ENCODE measurements at places on chromosomes 4 and X. TPM values are rescaled to one million over a fixed set of nuclear protein-coding genes. Genes with fewer than 3 reads are reported as not detected.

GRCh38 chrX:74421740-74422352, 553 bp downstream of the SLC16A2 start:
- peak; percentile 20 for DNase-seq

The GAR1 gene
- 12.0 TPM for total RNA-seq

The FREM3 gene
- 0.08 TPM for total RNA-seq

The RGN gene
- total RNA-seq: 13.9 TPM

The CENPU gene
- total RNA-seq: 1.1 TPM

DNA sequence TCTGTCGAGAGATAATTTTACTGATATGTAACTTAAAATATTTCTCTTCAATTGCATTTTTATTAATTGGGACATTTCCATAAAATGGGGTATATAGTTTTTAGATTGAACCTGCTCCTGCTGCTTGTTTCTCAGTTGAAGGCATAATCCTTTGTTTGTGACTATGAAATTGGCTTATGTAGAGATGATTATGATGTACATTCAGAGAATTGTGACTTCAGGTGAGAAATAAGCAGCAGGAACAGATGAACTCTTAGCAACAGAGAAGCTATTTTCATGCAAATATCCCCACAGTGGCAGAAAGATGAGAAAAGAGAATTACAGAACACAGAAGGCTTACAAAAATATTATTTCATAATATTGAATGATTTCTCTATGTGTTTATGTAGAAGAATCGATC, 1499.5 kb upstream of the ADGRL3 start:
- DNase-seq: no peak

The HTR2C gene
- not detected for total RNA-seq

DNA sequence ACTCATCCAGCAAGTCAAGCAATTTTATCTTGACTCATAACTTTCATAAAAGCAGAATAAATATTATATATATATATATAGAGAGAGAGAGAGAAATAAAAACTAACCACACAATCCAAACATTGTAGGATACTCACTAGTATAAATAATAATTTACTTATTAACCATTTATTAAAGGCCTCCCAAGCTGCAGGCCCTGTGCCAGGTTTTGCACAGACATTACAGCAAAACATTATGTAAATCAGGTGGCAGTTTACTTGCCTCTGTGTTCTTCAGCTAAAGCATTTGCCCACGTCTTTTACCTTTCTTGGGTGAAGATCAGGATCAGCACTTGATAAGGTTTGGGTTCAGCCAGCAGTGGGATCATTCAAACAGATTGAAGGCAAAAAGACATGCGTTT, 75.6 kb downstream of the CLDN22 start:
- DNase-seq: no peak

GRCh38 chrX:40415675-40416074, 165.1 kb upstream of the ATP6AP2 start:
- DNase-seq: no peak

GRCh38 chr4:122830426-122831095, 3.9 kb downstream of the FGF2 start:
- no peak for DNase-seq

DNA sequence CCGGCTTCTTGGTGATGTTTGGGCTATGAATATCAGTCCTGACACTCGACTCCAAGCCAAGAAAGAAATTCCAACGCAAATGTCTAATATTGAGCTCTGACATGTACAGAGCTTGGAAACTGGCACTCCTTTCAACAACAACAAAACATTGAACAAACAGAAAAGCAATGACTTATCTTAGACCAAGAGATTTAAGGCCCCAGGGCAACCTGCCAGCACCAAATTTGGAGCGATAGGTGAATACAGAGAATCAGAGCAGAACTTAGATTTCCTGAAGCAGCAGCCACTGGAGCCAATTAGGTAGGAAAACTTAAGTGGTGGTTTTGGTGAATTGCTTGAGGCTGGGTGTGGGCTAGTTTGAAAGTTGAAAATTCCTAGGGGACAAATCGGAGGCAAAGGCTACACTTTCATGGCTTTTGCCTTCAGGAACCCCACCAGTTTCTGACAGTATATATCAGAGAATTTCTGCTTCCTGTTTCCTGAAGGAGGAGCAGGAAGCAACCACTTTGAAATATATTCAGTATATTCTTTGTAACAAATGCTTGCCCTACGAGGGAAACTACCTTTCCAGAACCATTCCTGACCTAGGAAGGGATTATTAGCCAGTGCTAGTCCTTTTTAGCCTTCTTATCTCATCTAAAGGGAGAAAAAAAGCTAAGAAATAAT, 10.1 kb upstream of the FMR1 start:
- DNase-seq: no peak

DNA sequence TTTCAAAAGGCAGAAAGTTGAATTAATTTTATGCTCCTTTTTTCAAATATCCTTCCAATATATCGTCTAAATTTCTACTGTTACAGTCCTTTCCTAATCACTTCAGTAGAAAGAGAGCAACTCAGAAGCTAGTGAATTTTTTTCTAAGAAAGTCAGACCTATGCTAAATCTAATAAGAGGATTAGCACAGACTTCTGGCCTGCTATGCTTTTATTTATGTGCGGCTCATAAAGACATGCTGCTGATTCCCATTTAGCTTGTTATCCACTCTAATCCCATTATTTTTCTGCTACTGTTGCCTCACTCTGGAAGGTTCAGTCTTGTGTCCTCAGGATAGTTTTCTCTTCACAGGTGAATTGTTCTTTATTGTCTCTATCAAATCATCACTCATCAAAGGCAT, 473.5 kb upstream of the FAM241A start:
- no peak for DNase-seq

DNA sequence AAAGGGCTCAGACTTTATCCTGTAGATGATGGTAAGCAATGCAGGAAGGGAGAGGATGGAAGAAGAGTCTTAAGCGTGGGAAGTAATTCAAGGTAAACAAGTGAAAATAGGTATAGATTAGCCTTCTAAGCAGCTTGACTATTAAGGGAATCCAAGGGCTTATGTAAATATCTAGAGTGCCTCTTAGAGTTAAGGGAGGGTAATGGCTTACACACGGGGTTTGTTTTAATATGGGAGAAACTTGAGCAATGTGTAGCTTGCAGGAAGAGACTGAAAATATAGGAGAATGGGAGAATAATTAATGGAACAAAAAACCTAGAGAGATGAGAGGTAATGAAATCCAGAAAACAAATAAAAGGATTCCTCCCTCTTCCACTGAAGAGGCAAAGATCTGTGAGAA, 12.8 kb upstream of the SAP30 start:
- no peak for DNase-seq

The ADH1A gene
- 2.2 TPM for total RNA-seq

DNA sequence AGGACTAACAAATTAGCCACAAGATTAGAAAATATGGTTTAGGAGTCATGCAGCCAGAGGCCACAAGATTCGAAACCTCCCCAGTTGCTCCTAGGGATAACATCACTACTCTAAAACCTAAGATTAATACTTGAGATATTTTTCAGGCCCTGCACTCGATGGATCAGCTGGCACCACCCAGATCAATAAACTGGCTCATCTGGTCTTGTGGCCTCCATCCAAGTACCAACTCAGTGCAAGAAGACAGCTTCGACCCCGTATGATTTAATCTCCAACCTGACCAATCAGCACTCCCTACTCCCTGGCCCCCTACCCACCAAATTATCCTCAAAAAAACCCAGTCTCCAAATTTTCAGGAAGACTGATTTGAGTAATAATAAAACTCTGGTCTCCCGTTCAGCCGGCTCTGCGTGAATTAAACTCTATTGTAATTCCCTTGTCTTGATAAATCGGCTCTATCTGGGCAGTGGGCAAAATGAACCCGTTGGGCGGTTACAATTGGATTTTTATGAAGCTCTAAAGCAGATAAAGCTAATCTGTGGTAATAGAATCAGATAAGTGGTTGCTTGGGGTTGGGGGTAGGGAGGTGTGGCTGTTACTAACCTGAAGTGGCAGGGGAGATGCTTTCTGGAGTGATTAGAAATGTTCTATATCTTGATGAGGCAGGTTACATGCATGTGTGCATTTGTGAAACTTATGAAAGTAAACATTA, 91.8 kb upstream of the ATXN3L start:
- no peak for DNase-seq

The SLC4A4 gene
- 18.6 TPM for total RNA-seq

- DNase-seq: no peak
These were observed 5.6 kb upstream of the CENPC start for GRCh38 chr4:67550857-67551256.

The PCSK1N gene
- 9.8 TPM for total RNA-seq

The P2RY8 gene
- 1.8 TPM for total RNA-seq
